Cerebellar cortex (tissue), 1 donor: ENCODE measurements at places on chromosomes 2 and 18.
A peak's percentile ranks its signal among the peaks of the same experiment; 100 is the strongest.

- DNase-seq, result no peak
These were observed 156.4 kb downstream of the PLCL1 start for GRCh38 chr2:197960786-197961185.

- DNase-seq, result no peak
These were observed 112.5 kb downstream of the MGAT5 start for GRCh38 chr2:134366359-134366758.

DNA sequence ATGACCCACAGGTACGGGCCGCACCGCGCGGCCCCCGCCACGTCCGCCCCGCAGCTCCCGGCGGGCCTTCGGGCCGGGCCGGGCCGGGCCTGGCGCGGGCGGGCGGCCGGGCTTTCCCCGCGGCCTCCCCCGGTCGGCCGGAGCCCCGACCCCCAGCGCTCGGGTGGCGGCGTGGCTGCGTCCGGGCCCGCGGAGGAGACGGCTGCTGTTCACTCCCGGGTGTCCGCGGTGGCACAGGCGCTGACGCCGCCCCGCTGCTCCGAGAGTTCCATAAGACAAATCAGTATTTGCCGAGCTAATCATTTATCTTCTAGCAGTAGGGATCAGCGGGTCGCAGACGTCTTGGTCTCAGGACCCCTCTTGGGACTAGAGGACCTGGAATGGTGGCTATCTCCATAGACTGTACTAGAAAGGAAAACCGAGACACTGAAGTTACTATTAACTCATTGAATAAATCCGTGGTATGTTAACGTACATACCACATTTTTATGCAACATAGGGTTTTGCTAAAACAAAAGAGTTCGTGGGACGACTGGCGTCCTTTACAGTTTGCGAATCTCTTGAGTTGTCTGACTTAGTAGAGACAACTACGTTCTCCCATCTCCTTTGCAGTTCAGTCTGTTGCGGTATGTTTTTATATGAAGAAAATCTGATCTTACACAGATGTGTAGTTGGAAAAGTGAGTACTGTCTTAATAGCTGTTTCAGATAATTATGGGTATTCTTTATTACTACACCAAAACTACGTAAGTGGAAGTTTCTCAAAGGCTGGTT, 500 bp downstream of the LIMS1 start:
- peak; percentile 40 for DNase-seq

DNA sequence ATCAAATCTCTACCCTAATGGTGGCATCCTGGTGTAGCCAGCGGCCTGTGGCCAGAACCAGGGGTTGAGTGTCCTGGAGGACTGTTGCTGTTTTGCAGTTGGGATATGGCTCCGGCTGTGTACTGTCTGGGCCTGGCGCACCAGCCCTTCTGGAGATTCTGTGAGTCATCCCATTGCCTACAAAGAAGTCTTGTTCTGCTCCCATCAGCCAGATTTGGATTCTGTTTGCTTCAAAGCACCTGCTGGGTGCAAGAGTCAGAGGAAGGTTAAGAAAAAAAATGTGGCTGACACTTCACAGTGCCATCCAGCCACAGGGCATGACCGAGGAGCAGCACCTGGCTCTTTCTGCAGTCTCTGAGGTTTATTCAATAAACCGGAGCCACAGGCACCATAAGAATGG, 41.0 kb upstream of the ASAP2 start:
- DNase-seq, result no peak

- DNase-seq, result no peak
These were observed 10.1 kb downstream of the POMC start for GRCh38 chr2:25158096-25158852.

DNA sequence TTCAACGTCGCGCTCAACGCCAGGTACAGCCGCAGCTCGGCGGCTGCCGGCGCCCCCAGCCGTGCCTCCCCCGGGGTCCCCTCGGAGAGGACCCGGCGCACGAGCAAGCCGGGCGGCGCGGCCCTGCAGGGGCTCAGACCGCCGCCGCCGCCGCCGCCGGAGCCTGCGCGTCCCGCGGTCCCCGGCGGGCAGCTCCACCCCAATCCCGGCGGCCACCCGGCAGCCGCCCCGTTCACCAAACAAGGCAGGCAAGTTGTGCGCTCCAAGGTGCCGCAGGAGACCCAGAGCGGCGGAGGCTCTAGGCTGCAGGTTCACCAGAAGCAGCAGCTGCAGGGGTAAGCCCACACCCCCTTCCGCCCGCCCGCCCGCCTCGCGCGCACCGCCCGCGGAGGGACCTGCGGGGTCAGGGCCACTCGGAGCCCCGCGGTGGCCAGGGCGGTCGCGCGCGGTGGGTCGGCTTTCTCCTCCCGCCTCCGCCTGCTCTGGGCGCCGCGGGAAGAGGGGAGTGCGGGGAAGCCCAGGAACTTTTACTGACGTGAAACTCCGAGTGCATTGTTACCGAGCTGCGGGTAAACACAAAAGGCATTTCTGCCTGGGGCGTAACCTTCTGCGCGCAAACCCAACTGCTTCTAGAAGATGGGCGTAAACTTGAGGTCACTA, 861 bp downstream of the LTBP1 start:
- DNase-seq, result no peak

GRCh38 chr2:120499784-120500495, 154.0 kb downstream of the INHBB start:
- DNase-seq, result no peak

- peak; percentile 50 for DNase-seq
These were observed 52.4 kb downstream of the ASAP2 start for GRCh38 chr2:9258953-9259399.

- no peak for DNase-seq
These were observed 1.6 kb downstream of the IL1R1 start for GRCh38 chr2:102144128-102144527.

DNA sequence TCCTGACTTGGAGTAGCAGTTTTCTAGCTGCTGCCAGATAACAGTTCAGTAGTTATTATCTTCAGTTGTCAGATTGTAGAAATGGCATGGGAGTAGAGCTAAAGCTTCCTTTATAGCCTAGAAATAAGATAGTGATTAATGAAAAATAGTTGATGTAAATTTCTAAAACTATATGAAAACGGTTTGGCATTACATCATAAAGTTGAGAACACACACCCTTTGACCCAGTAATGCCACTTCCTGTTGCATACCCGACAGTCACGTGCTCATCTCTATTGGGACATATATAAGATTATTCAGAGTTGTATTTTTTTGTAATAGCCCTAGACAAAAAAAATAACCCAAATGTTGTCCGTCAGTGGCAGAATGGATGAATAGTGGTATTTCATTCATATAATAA, 39.4 kb upstream of the ASB1 start:
- DNase-seq, result no peak

DNA sequence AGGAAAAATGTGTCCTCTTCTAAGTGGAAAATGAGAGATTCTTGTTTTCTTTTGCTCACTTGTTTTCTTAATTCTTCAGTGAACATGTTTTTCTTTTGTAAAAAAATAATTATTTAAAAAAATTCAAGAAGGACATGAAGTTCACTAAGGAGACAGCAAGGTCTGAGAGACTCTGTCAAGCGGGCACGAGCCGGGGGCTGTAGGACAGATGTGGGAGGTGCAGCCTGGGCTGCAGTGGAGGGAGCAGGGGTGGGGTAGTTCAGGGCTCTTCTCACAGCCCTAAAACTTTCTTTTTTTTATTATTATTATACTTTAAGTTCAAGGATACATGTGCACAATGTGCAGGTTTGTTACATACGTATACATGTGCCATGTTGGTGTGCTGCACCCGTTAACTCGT, 4.3 kb upstream of the HDAC4 start:
- DNase-seq, result no peak

GRCh38 chr2:175009917-175010621, 4.9 kb upstream of the CHN1 start:
- no peak for DNase-seq

- DNase-seq, result no peak
These were observed 277.8 kb downstream of the SETBP1 start for GRCh38 chr18:44958455-44958854.

DNA sequence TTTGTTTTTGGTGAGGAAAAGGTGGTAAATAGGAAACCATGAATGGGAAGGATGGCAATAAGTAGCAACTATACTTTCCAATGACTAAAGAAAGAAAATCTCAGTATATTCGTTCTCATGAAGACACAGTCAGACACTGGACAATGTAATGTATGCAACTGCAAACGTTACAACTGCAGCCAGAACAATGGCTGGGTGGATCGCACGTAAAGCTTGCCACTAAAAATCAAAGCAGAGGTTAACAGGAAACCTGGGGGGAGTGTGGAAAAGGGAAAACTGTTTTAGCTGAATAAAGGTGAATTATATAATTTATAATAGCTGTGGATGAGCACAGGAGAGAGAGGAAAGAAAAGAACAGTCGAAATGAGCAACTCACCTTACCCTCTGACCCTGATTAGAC, 33.3 kb downstream of the NEMP2 start:
- no peak for DNase-seq

DNA sequence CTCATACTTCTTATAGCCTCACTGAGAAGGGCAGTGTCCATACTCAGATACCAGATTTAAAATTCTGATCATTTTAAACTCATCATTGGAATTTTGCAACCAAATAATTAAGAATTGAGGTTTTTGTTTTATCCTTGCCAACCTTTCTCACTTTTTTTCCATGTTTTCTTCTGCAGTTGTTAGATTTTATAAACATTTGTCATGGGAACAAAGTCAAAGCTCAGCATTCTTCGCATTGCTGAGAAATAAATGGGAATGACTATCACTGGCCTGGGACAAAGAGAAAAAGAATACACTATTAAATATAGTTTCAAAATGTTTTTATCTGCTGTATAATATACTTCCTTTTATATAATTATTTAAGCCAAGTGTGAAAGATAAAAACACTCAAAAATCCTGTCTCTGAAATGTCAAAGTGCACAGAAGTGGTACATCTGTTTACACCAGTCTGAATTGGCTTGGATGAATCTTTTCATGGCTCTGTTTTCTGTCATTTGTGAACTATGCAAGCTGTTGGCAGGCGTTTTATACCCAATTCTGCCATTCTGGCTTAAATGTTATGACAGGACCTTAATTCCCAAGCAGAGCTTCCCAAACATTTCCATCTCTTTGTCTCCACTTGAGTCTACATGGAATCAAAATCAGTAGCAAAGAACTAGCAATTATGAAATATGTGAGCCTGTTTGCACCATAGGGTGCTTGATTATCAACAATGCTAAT, 249.3 kb upstream of the SYT4 start:
- DNase-seq, result no peak

DNA sequence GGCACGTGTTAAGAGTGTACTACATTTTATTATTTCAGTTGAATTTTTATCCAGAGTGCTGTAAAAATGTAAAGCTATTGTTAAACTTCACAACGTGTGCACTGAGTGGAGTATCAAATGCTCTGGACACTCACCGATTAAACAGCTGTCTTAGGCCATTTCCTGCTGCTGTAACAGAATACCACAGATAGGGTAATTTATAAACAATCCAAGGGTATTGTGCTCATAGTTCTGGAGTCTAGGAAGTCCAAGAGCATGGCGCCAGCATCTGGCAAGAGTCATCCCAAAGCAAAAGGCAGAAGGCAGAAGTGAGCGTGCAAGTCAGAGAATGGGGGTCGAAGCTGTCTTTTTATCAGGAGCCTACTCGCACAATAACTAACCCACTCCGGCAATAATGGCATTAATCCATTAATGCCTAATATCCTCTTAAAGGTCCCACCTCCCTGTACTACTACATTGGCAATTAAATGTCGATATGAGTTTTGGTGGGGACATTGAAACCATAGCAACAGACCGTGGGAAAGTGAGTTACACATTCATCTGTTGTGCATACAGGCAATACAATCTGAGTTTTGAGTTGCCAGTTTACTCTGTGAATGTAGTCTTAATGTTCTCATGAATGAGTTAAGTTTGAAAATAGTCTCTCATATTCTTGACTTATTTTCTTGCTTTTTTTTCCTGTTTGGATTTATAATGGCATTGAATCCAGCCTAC, 64.8 kb downstream of the ARMC9 start:
- DNase-seq, result no peak

DNA sequence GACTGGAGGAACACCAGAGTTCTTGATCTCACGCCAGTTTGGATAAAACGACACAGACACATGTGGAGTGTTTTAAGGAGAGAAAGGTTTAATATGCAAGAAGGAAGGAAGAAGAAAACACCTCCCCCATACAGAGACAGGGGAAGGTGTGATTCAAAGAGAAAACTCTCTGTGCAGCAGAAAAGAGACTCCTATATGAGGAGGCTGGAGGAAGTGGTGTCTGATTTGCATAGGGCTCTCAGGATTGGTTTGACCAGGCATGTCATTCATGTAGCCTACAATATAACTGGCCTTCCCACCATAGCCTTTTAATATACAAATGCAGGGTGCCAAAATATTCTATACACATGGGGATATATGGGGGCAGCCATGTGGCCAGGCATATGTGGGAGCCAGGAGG, 1386.5 kb downstream of the RPIA start:
- DNase-seq, result no peak
